ENCODE measurements at places on chromosomes 1 and 21.
A peak's percentile ranks its signal among the peaks of the same experiment; 100 is the strongest.

GRCh38 chr1:118993700-118994026, 5.5 kb upstream of the TBX15 start:
- DNase-seq, result no peak

DNA sequence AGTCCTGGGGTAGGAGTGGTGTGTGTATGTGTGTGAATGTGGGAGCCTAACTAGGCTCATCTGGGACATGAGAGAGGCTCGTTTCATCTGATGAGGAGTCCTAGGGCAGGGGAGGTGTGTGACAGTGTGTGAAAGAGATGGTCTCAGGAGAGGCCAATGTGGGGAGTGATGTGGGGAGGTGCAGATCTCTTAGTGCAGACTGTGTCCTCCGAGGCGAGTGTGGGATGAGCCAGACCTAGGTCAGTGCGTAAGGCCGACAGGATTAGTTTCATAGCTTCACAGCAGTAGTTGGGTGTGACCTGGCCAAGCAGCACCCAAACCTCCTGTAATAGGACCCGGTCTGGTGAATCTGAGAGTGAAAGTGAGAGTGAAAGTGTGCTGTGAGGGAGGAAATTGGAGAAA, 94.7 kb downstream of the LIPI start:
- peak; percentile 17 for DNase-seq

DNA sequence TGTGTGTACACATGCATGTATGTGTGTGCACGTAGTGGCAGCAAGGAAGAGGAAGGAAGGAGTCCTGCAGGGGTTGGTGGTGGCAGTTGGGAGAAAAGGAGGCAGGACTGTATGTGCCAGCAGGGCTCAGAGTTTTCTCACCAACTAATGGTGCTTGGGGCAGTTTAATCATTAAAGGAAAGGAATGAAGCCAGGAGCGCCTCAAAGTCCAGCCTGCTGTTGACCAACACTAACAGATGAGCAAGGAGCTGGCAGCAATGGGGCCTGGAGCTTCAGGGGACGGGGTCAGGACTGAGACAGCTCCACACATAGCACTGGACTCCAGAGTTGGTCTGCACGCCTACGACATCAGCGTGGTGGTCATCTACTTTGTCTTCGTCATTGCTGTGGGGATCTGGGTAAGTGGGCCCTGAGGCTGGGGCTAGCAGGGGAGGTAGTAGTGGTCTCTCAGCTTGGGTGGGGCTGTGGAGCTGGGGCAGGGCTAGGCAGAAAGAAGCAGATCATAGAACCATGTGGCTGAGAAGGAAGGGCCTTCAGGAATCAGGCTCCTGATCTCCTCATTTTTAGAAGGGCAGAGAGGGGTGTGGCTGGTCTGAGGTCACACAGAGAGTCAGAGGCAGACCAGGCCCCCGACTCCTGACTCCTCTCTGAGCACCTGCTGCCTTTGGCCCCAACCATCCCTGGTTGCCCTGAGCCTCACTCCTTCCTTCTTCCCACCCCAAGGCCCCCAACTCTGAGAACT, at the start of gene SLC5A9:
Gene SLC5A9 (plus strand): TSS at position 216 of the 742 bp plus-strand sequence. CDS start 21 bp downstream, at position 237.
- no peak for DNase-seq

- DNase-seq, result no peak
Observed at GRCh38 chr1:93500275-93500674, 52.4 kb downstream of the FNBP1L start.

DNA sequence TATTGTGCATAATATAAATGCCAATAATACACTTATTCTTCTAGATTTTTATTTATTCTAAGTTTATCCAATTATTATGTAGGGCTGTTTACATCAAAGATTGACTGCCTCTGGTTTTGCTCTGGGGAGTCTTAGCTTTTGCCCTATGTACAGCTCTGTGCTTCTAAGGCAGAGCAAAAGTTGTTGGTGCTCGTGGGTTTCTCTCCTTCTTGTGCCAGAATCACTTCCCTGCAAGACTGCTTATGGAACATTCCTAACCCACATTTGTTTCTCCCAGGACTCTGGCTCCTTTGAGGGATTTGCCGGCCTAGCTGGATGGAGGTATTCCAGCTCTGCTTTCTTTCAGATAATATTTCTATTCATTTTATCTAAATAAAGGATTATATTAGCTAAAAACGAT, 849.1 kb downstream of the USP25 start:
- no peak for DNase-seq

DNA sequence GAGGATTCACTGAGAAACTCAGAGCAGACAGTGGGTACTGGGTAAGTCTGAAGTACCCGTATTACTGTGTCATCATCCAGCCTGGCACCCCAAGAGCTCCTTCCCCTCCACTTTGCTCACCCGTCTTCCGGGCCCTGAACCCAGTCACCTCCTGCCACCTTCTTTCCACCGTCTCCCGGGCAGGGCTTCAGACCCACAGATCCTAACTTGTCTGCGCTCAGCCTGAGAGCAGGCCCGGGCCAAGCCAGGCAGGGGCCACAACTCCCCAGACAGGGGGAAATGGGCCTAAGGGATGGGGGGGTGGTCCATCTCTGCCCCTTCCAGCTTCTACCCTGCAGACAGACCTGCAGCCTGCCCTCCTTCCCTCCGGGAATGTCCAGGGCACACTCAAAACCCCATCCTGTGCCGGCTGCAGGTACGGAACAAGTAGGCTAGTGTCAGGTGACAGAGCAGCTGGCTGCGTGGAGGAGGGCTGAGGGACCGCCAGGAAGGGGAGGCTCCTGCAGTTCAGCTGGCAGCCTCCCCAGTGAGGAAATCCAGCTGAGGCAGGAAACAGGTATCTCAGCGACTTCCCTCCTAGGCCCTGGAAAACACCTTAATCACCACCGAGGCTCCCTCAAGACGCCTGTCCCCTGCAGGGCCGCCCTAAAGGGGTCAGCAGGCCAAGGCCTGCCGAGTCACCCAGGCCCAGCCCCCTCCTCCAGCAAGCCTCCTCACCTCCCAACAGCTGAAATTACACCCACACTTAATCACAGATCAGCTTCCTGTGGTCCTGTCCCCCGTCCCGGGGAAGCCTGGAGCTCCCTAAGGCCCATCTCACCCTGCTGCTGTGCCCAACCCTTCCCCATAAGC, 3.5 kb downstream of the HSPG2 start:
- no peak for DNase-seq

Measured in GM18507 (cell line).